ENCODE measurements at places on chromosomes 3 and 15. TPM values are rescaled to one million over a fixed set of nuclear protein-coding genes. Genes with fewer than 3 reads are reported as not detected.

The SLC6A11 gene
- total RNA-seq = not detected

The SEMA3F gene
- 6.6 TPM for total RNA-seq

The ALDH1A2 gene
- total RNA-seq = not detected

The XCR1 gene
- total RNA-seq = not detected

GRCh38 chr3:156161172-156161571, 40.8 kb downstream of the KCNAB1 start:
- DNase-seq = peak; percentile 71

Measured in M059J (cell line).